Stomach (tissue), 19 donors: ENCODE measurements at places on chromosomes 2 and 18. TPM values are rescaled to one million over a fixed set of nuclear protein-coding genes. Genes with fewer than 3 reads are reported as not detected.

Gene IL1RL1
- 61.7 TPM for total RNA-seq

Gene DSG2
- total RNA-seq, result 130 TPM

Gene SCN9A
- 24.3 TPM for total RNA-seq

Gene KCNF1
- total RNA-seq, result not detected

Gene ABCB11
- total RNA-seq, result not detected

Gene CDH20
- total RNA-seq, result not detected

Gene STARD6
- total RNA-seq, result not detected

Gene OR6B2
- total RNA-seq, result not detected

Gene REG1A
- not detected for total RNA-seq

Gene SLC11A1
- 20.4 TPM for total RNA-seq

- DNase-seq, result no peak
- no peak overlapping the region for H3K27ac ChIP-seq
- no peaks in the 10 kb centered on the region for H3K27me3 ChIP-seq
- no peaks in the 10 kb centered on the region for H3K36me3 ChIP-seq
- H3K4me1 ChIP-seq, result peaks cover 24% of the 10 kb centered on the region
Measured at GRCh38 chr2:215693193-215693998, 257.5 kb upstream of the FN1 start.

DNA sequence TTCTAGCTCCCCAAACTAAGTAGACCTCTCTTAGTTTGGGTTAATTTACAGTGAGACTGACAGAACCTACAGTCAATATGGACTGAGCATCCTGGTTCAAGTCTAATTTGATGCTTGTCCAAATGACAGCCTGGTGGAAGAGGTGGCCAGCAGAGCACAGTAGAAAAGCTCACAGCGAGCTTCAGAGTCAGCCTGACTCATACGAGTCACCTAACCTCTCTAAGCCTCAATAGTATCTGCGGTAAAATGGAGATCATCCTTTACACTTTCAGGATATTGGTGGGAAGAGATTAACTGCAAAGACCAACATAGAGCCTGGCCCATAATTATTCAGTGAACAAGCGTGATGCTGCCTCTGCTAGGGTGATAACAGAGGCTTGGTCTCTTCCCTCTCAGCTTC is 54.5 kb downstream of the DOCK10 start:
- no peak for DNase-seq
- no peaks in the 10 kb centered on the region for H3K36me3 ChIP-seq
- peaks cover 19% of the 10 kb centered on the region for H3K4me1 ChIP-seq

GRCh38 chr2:97926946-97927345 is 68.8 kb downstream of the TMEM131 start:
- no peak overlapping the region for H3K4me3 ChIP-seq
- H3K4me1 ChIP-seq, result peaks cover 23% of the 10 kb centered on the region
- H3K36me3 ChIP-seq, result peaks cover 28% of the 10 kb centered on the region
- H3K27ac ChIP-seq, result no peak overlapping the region

DNA sequence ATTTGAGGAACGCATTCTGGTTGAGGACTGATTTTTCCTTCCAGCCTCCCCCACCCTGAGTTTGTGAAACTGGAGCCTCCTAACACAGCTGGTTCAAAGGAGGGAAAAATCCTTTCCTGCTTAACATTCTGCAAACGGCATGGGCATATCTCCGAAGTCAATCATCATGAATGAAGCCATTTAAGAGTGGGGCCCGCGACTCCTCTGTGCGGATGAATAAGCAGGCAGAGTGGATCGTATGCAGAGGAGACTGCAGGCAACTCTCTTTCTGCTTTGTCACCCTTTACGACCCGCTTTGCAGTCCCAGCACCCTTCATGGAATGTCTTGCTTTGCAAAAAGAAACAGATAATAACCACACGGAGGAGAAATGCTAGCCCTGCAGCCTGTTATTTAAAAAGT is 305.2 kb downstream of the CLIP4 start:
- H3K36me3 ChIP-seq, result no peaks in the 10 kb centered on the region
- no peak for DNase-seq
- H3K27ac ChIP-seq, result no peak overlapping the region

DNA sequence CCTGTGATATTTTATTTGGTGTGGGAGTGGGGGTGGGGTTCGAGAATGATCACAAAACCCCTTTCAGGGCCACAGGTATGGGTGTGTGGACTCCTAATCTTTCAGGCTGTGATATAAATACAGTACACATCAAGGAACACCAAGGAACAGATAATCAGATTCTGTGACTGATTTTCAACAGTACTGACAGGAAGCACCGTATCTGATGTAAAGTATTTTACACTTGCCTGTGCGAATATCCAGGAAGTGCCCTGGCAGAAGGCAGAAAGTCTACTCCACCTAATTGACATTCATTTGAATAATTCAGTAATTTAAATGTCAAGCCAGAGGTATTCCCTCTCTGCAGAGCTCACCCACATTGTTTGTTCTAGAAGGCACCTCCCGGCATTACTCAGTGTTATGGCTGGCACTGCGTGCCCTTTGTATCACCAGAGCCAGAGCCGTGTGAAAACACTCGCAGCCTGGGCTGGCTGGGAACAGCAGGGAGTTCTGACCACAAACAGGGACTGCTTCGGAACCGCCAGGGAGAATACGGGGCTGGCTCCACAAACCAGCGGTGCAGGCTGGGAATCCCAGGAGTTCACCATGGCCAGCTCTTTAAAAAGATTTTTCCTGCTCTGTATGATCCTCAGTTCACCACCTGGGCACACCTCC is 91.8 kb downstream of the ACVR1 start:
- no peaks in the 10 kb centered on the region for H3K27me3 ChIP-seq
- no peak overlapping the region for H3K4me3 ChIP-seq
- peaks cover 39% of the 10 kb centered on the region for H3K4me1 ChIP-seq
- peak overlapping the region; percentile 91 for H3K27ac ChIP-seq
- DNase-seq, result peak; percentile 73
- H3K36me3 ChIP-seq, result peaks cover 12% of the 10 kb centered on the region

- peak; percentile 54 for DNase-seq
Measured at GRCh38 chr2:61898810-61899209, 6.7 kb upstream of the COMMD1 start.

- H3K4me1 ChIP-seq, result no peaks in the 10 kb centered on the region
- no peak overlapping the region for H3K4me3 ChIP-seq
- H3K36me3 ChIP-seq, result no peaks in the 10 kb centered on the region
- peak; percentile 22 for DNase-seq
- H3K27ac ChIP-seq, result no peak overlapping the region
Measured at GRCh38 chr2:127577503-127577902, 42.0 kb downstream of the MYO7B start.

- H3K4me1 ChIP-seq, result peaks cover 15% of the 10 kb centered on the region
- no peak for DNase-seq
- no peak overlapping the region for H3K4me3 ChIP-seq
- H3K36me3 ChIP-seq, result no peaks in the 10 kb centered on the region
- H3K27ac ChIP-seq, result no peak overlapping the region
Measured at GRCh38 chr2:149119368-149119767, 80.9 kb downstream of the LYPD6B start.

GRCh38 chr2:96763511-96764252 is 3.0 kb downstream of the CNNM4 start:
- no peaks in the 10 kb centered on the region for H3K36me3 ChIP-seq
- peak overlapping the region; percentile 76 for H3K4me3 ChIP-seq
- peak overlapping the region; percentile 38 for H3K27ac ChIP-seq
- no peak for DNase-seq

GRCh38 chr2:221189431-221190067 is 382.6 kb downstream of the EPHA4 start:
- H3K27ac ChIP-seq, result no peak overlapping the region
- no peaks in the 10 kb centered on the region for H3K27me3 ChIP-seq
- H3K36me3 ChIP-seq, result no peaks in the 10 kb centered on the region
- no peak for DNase-seq
- H3K4me3 ChIP-seq, result no peak overlapping the region

DNA sequence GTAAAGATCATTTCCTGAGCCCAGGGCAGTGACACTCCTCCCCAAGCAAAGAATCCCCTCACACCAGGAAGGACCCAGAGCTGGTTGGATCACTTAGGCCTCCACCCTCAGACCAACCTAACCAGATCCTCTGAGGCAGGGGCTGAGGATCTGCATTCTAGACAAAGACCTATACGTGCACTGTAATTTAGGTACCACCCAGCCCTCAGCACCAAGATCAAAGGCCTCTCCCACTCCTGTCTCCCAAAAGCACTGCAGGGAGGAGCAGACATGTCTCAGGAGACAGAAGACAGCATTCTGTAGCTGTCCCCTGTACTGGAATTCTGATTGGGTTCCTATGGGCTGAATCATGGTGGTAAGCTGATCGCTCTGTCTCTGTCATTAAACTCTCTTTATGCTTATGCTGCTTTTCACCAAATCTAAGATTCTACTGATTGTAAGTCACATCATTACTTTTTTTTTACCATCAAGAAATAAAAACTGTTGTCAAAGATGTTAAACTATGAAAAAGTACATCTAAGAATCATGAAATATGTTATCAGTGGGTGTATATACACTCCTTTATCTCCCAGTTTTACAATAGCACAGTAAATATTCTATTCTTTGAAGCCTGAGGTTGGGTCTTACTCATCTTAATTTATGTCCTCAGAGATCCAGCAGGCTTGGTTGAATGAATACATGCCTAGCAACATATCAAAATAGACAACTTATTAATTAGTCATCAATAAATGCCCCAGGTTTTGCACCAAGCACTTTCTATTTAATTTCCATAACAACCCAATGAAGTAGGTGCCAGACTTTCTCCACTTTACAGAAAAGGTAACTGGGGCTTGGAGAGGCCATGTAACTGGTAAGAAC is 28.3 kb downstream of the MCFD2 start:
- DNase-seq, result no peak
- no peak overlapping the region for H3K4me3 ChIP-seq
- no peaks in the 10 kb centered on the region for H3K27me3 ChIP-seq
- H3K4me1 ChIP-seq, result no peaks in the 10 kb centered on the region

DNA sequence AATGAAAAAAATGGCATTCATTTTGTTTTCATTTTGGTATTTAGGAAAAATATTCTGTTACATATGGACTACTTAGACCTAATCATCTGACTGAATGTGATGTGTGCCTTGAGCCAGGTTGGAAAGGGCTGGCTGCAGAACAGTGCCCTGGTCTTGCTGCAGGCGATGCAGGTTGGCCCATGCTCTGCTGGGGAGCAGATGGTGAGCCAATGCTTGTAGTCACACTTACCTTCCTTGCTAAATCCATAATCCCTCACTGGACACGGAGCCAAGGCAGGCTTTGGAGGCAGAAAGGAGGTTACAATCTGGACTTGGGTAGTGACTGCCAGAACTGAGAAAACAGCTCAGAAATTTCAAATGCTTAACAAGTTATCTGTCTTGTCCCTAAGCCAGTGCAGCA is 228.7 kb downstream of the ARHGAP15 start:
- H3K27me3 ChIP-seq, result no peaks in the 10 kb centered on the region
- no peak for DNase-seq
- H3K27ac ChIP-seq, result no peak overlapping the region
- no peaks in the 10 kb centered on the region for H3K36me3 ChIP-seq
- H3K4me1 ChIP-seq, result no peaks in the 10 kb centered on the region

- peak overlapping the region; percentile 21 for H3K27ac ChIP-seq
- H3K36me3 ChIP-seq, result no peaks in the 10 kb centered on the region
- H3K4me1 ChIP-seq, result peaks cover 37% of the 10 kb centered on the region
Measured at GRCh38 chr2:120934574-120935338, 199.1 kb downstream of the GLI2 start.

DNA sequence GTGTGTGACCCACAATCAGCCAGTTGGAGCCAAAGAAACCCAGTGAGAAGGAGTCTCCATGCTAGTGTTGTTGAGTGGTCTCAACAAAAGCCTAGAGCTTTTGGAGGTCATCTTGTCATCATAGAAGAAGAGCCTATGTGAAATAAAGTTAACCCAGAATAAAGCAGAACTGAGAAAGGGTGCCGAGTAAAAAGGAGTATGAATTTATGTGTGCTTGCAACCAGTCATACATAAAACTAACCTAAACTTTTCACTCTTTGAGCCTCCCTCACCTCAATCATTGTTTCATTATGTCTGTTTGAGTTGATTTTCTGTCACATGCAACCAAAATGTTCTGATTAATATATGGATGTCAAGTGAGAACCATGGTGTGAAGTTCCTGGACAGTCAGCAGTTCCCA is 599.3 kb upstream of the ZEB2 start:
- H3K4me1 ChIP-seq, result no peaks in the 10 kb centered on the region
- no peak for DNase-seq
- no peak overlapping the region for H3K27ac ChIP-seq
- H3K36me3 ChIP-seq, result no peaks in the 10 kb centered on the region

GRCh38 chr2:134466141-134466540 is 212.3 kb downstream of the MGAT5 start:
- no peaks in the 10 kb centered on the region for H3K36me3 ChIP-seq
- H3K4me3 ChIP-seq, result no peak overlapping the region
- no peaks in the 10 kb centered on the region for H3K4me1 ChIP-seq
- DNase-seq, result peak; percentile 82

GRCh38 chr2:29351916-29352591 is 236.8 kb downstream of the CLIP4 start:
- no peak overlapping the region for H3K4me3 ChIP-seq
- H3K27ac ChIP-seq, result no peak overlapping the region
- DNase-seq, result no peak
- H3K27me3 ChIP-seq, result no peaks in the 10 kb centered on the region
- H3K4me1 ChIP-seq, result no peaks in the 10 kb centered on the region

DNA sequence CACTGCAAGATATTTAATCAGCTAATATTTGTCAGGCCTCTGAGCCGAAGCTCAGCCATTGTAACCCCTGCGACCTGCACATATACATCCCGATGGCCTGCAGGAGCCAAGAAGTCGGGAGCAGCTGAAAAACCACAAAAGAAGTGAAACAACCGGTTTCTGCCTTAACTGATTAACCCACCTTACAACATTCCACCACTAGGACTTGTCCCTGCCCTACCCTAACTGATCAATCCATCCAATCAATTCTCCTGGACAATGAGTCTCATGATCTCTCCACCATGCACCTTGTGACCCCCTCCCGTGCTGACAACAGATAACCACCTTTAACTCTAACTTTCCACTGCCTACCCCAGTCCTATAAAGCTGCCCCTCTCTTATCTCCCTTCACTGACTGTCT is 945.4 kb upstream of the GYPC start:
- H3K27me3 ChIP-seq, result no peaks in the 10 kb centered on the region
- peak; percentile 8 for DNase-seq
- no peak overlapping the region for H3K27ac ChIP-seq
- no peaks in the 10 kb centered on the region for H3K4me1 ChIP-seq

- no peaks in the 10 kb centered on the region for H3K27me3 ChIP-seq
Measured at GRCh38 chr2:223760838-223761502, 76.4 kb downstream of the AP1S3 start.

- H3K36me3 ChIP-seq, result no peaks in the 10 kb centered on the region
- no peak for DNase-seq
- H3K27me3 ChIP-seq, result no peaks in the 10 kb centered on the region
- no peak overlapping the region for H3K4me3 ChIP-seq
Measured at GRCh38 chr2:15773204-15773603, 167.1 kb upstream of the MYCN start.

DNA sequence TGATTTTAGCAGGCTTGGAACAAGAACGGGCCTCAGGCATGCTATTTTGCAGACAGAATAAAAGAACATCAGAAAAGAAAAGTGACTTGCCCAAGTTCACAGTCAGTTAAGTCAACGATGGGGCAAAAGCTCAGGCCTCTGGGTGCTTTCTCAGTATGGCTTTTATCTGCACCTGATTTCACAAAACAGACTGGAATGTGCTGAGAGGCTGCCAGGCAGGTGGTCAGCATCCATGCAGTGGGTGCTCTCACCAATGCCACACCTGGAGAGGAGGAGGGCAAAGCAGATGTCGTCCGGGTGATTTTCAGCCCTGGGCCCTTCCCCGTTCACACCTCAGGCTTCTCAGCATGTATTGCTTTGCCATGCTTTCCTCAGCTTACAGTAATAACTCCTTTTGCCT is 854.6 kb downstream of the RNF144A start:
- no peaks in the 10 kb centered on the region for H3K4me1 ChIP-seq
- no peak overlapping the region for H3K27ac ChIP-seq
- H3K4me3 ChIP-seq, result no peak overlapping the region
- no peak for DNase-seq
